Activated T-helper 1 cell treated with Interleukin-2 at 50 U/mL for 16 hours (primary cell): ENCODE measurements at places on chromosomes 12 and 14.

GRCh38 chr14:100471441-100472093 lies 115.7 kb downstream of the BEGAIN start:
- no peak for DNase-seq

DNA sequence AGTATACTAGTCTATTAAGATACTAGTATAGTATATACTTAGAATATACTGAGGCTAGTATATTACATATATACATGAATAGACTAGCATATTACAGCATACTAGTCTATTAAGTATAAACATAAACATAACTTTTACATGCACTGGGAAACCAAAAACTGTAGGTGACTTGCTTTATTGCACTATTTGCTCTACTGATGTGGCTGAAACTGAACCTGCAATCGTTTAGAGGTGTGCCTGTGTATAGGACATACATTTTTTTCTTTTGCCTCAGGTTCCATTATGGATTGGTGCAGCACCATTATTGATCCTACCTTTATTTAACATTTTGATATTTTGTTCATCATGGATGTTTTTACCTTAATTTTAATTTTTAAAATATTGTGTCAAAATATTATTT lies 143.2 kb upstream of the RGS6 start:
- no peak for DNase-seq

GRCh38 chr14:68607081-68607866 lies 185.6 kb downstream of the ZFP36L1 start:
- DNase-seq, result no peak

- no peak for DNase-seq
These were observed 8.7 kb upstream of the SMUG1 start for GRCh38 chr12:54197431-54197909.

GRCh38 chr14:24964048-24964447 lies 85.9 kb downstream of the STXBP6 start:
- no peak for DNase-seq

DNA sequence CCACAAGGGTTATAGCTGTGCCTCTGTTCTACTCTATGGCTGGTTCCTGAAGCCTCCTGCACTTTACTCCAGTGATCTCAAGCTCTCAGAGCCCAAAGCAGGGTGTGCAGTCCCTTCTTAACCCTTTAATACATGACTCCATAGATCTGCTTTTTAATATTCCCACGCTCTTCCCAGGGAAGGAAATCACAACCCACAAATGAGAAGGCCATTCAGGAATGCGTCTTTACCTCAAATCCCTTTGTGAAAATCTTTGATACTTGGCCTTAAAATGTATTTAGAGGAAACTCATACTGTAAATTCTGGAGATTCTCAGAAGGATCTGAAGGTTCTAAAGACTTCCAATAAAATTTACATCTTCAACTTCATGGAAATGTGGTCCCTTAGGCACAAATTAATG lies 17.0 kb downstream of the NID2 start:
- DNase-seq, result no peak

- DNase-seq, result no peak
These were observed 126.6 kb downstream of the CHST11 start for GRCh38 chr12:104583301-104583700.

DNA sequence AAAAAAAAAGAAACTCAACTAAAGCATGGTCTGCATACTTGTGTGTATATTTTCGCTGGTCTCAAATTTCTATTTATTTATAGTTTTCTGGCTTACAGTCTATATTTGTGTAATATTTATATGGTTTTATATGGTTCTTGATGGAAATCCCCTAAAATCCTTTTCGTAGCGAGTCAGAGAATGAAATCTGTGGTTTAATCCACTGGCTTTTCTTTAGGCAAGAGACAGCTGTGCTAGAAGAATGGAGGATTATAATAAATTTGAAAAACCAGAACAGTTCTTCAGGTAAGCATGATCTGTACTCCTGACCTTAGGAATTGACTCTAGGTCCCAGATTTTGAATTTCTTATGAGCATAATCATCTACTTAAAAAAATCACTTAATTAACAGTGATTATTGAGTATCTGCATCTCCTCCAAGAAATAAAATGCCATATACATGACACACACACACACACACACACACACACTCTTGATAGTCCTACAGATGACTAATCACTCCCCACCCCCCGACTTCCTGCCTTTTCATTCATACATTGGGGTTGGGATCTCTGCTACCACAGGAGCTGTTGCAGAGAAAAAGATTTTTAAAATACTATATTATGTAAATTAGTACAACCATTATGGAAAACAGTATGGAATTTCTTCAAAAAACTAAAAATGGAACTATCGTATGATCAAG lies 113.4 kb downstream of the CRADD start:
- no peak for DNase-seq

GRCh38 chr14:67510836-67511235 lies 22.3 kb upstream of the PLEKHH1 start:
- DNase-seq, result no peak

GRCh38 chr12:105819549-105819948 lies 319.2 kb downstream of the NUAK1 start:
- DNase-seq, result no peak

GRCh38 chr14:53951627-53952303 lies 4.9 kb downstream of the BMP4 start:
- no peak for DNase-seq

DNA sequence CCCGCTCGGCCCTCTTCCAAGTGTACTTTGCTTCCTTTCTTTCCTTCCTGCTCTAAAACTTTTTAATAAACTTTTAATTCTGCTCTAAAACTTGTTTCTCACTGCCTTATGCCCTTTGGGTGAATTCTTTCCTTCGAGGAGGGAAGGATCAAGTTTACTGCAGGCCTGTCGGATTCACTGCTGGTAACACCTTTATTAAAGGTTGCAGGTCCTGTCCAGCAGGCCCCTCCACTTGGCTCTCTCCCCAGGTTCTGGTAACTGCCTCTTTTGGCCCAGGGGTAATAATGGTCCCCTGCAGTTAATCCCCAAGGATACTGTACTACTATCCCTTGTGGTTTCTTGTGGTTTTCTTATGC lies 152.7 kb upstream of the EEA1 start:
- no peak for DNase-seq

GRCh38 chr12:22578328-22578727 lies 34.0 kb upstream of the C2CD5 start:
- DNase-seq, result no peak

GRCh38 chr12:129381715-129382114 lies 522.1 kb downstream of the TMEM132D start:
- DNase-seq, result no peak

- DNase-seq, result no peak
These were observed 2.9 kb downstream of the GPATCH2L start for GRCh38 chr14:76154539-76155126.

DNA sequence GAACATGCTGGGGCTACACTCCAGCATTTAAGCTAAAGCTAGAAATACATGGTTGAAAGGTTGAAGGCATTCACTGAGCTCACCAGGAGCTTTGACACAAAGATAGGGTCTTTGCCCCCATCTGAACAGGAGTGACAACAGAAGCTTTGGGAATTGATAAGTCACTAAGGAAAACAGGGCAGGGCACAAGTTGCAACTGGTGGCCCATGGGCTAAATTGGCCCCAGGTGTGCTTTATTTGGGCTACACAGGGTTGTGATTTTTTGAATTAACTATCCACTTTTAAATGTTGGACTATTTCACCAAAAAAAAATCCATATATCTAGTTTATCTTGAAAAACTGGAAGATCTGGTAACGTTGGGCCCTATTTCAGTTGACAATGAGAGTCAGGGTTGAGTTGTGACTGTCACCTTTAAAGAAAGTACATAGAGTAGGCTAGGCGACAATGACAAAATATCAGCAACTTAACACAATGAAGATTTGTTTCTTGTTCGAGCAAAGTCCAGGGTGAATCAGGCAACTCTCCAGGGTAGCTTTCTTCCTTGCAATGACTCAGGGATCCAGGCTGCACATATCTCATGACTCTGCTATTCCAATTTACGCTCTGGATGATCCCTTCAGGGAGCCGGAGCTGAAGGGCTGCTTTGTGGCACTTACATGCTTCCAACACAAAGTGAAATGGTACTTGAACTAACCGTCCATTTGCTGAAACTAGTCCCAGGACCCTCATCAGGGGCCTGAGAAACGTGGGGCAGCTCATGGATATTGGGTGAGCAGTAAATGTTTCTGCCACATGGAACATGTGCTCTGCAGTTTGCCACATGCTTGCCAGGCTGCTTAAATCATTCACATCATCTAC lies 13.3 kb upstream of the EIF4B start:
- no peak for DNase-seq

GRCh38 chr12:53938326-53939140 lies at the start of gene HOXC13:
Gene HOXC13 (plus strand): TSS chr12:53938831. CDS start chr12:53938907, 76 bp downstream.
- DNase-seq, result no peak

DNA sequence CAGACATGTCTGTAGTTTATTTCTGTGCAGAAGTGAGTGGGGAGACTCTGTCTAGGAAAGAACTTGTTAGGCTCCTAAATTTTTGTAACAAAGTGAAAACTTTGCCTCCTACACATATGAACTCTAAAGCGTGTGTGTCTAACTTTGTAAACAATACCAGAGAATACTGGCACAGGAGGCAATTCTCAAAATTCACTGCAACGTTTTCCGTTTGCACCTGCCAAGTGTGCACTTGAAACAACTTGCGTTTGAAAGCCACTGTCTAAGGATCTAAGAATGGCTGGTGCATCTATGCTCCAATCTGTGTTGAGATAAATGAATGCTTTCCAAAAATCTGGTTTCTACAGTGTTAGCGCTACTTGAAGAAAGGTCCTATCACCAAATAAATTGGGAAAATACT lies 15.3 kb downstream of the GRIP1 start:
- no peak for DNase-seq

- DNase-seq, result no peak
These were observed 256.4 kb downstream of the GRIN2B start for GRCh38 chr12:13725049-13725448.

- DNase-seq, result no peak
These were observed 169.2 kb upstream of the HMGA2 start for GRCh38 chr12:65655074-65655493.

DNA sequence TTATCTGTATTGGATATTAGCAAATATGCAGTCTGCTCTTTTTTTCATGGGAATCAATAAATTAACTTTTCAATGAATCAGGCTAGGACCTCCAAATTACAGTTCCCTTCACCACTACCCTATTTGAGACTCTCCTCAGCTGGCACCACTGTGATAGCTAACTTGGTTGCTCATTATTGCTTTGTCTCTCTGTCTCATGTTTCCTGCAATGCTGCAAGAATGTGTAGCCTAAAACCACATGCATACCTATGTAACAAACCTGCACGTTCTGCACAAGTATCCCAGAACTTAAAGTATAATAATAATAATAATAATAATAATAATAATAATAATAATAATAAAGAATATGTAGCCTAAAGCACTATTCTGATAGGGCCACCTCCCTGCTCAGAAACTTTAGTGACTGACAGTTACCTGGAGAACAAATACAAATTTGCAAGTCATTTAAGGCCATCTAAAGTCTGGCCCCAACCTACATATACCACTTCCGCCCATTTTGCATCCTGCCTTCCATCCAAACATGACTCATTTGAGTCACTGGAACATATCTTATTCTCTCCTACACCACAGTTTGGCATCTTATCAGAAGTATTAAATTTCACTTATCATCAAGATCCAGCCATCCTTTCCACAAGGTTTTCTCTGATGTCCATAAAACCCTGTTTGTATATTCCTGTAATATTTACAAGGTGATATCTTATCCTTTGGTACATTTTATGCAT lies 215.1 kb downstream of the LRRK2 start:
- DNase-seq, result no peak

DNA sequence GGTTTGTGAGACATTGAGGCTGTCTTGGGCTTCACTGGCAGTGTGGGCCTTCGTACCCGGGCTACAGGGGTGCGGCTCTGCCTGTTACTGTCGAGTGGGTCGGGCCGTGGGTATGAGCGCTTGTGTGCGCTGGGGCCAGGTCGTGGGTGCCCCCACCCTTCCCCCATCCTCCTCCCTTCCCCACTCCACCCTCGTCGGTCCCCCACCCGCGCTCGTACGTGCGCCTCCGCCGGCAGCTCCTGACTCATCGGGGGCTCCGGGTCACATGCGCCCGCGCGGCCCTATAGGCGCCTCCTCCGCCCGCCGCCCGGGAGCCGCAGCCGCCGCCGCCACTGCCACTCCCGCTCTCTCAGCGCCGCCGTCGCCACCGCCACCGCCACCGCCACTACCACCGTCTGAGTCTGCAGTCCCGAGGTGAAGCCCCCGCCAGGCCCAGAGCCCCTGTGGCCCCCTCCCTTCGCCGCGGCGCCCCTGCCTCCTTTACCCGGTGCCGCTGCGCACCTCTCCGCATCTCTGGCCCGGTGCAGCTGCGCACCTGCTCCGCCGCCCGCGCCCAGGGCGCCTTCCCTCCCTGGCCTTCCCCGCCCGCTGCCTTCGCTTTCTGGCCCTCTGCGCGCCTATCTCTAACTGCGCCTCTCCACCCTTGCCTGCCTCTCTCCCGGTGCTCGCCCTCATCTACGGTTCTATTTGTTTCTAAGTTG lies at the start of gene ENO2:
TSS of gene ENO2 (plus strand) at position 335 of the 701 bp plus-strand sequence. CDS start 1,253 bp downstream, outside the sequence.
- peak; percentile 81 for DNase-seq

DNA sequence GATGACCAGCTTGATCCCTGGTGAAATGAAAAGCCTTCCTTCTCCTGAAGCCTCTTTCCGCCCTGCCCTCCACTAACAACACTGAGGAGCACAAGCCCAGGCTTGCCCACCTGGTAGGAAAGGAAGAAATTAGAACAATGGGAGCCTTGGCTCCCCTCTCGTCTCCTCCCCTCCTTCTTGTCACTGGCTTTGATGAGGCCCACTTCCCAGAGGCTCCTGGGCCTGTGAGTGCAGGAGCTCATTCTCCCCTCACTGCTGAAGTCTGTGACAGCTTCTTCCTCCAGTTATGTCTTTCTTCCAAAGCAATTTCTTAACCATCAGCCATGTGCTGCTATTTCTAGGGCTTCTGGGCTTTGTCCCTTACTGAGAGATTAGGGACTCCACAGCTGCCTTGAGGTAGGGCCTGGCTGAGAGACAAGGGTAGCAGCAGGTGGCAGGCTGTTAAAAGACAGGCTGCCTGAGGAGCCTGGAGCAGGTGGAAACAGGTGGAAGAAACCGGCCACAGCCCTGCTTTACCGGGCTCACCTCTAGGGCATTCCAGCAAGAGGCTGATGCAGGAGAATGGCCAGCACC lies 53.6 kb upstream of the SRSF5 start:
- DNase-seq, result no peak

- no peak for DNase-seq
These were observed 284.0 kb downstream of the PRKD1 start for GRCh38 chr14:29643433-29644211.

GRCh38 chr14:68955164-68955850 lies 23.8 kb downstream of the ACTN1 start:
- no peak for DNase-seq
